SW 1271 (cell line): ENCODE measurements at places on chromosomes 6 and 20.

- no peak for DNase-seq
Measured at GRCh38 chr20:48719598-48720255, 108.1 kb downstream of the PREX1 start.

DNA sequence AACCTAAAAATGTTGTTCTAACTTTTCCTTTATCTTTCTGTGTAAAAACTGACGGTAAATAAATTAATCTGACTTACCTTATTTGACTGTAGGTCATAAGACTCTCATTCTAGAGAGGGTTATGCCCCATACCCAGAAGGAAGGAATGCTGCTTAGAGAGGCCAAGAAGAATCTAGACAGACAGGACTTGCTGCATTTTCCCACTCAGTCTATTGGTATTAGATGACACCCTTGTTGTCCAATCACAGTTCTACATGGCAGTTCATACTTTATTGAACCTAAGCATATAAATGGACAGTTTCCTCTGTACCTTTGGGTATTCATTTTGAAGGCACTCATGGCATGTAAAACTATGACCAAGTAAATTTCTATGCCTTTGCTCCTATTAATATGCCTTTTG lies 359.6 kb upstream of the ID4 start:
- no peak for DNase-seq

GRCh38 chr20:56897318-56897957 lies 268.3 kb downstream of the TFAP2C start:
- DNase-seq, result no peak

- DNase-seq, result no peak
Measured at GRCh38 chr20:24913076-24913628, 35.9 kb upstream of the CST7 start.

DNA sequence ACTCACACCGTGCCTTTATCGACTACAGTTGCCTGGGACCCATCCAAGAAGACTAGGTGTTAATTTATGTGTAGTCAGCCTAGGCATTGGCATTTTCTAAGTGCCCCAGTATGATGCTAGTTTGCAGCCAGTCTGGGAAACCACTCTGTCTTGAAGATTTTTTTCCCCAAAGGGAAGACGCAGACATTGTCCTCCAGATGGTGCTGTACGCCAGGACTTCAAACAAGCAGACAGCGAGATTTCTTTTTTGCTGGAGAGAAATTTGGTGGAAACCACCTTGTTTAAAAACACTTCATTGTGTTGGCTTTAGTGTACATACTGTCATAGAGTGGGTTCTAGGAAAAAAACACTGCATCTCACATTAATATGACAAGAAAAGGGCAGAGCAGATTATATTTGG lies 30.0 kb downstream of the ALDH5A1 start:
- peak; percentile 16 for DNase-seq

- no peak for DNase-seq
Measured at GRCh38 chr6:73286752-73287151, 23.8 kb upstream of the KHDC1 start.

GRCh38 chr6:130620338-130620781 lies 206.8 kb upstream of the SMLR1 start:
- no peak for DNase-seq

DNA sequence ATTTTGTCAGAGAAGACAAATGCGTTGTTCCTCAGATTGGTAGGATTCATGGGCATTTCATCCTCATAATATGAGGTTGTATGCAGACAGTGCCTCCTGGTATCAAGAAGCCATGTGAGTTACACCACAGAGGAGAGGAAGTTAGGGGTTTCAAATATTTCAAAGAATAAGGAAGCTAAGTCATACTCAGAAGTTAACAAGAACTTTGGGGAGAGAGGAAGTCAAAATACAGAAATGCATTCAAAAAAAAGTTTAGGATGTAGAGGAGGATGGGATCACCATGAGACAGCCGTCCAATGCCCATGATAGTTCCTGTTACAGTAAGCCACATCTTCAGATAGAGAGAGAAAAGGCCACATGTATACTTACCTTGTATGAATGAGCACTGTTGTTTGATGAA lies 22.3 kb downstream of the HLA-DOB start:
- DNase-seq, result no peak

DNA sequence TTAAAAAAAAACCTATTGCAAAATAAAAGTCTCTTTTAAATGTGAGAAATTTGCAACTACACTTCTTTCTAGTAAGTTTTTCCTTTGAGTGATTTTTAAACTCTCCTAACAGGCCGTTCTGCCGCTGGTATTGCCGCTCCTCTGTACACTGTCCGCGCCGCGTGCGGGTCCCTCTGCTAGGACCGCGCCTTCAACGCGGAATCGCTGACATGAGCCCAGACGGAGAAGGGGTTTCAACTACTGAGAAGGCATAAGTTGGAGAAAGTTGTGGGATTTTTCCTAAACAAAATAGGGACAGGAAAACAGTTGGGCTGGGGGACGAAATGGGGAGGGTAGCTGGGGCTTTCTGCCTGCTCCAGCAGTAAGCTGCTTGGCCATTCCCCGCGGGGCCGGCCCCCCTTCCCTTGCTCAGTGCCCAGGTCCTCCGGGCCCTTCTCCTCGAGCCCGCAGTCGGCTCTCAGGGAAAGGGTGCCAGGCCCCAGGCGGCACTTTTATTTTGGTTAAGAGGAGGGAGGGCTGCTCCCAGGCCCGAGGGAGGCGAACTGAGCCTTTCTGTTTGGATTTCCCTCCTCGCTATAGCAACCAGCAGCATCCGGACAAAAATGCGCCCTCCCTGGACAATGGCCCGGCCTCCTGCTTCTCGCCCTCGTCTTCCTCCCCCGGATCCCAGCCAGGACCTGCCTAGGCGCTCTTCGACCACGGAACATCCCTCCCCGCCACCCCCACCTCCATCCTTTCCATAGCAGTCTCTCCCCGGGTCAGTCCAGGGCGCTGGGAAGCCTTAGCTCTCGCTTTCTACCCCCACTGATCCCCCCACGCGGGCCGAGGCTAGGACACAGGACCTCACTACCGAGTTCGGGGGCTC lies 6.8 kb upstream of the POU3F2 start:
- DNase-seq, result no peak

DNA sequence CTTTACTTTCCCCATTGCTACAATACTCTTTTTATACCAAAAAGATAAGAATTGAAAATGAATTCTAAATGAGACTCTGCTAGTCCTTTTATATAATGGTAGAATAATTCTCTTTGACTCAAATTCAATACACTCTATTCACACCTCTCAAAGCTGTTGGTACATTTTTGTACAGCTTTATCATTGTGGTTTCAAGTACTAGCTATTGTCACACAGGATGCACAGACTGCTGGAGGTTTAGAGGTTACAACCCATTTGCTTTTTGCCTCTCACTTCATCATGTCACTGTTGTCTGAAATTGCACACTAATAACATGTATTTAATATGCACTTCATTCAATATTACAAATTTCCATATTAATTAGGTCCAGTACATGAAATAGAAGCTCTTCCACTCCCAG lies 442.2 kb upstream of the ARID1B start:
- DNase-seq, result no peak

DNA sequence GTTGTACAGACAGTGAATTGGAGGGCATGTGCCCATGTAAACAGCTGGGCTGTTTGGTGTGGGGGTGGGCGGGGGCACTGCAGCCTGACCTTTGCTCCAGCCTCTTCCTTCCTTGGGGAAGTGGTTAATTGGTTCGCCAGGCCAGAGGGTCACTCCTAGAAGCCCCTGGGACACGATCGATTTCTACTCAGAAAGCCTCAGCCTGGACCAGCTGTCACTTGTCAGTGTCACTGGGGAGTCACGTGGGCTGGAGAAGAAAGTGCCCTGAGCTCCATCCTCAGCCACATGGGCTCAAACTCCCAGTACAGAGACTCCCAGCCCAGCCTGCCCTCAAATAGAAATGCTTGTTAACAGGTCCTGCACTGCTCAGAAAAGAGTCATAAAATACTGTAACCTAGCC lies 423.8 kb upstream of the SULF2 start:
- DNase-seq, result no peak

- no peak for DNase-seq
Measured at GRCh38 chr20:49865559-49865958, 49.8 kb downstream of the SPATA2 start.

DNA sequence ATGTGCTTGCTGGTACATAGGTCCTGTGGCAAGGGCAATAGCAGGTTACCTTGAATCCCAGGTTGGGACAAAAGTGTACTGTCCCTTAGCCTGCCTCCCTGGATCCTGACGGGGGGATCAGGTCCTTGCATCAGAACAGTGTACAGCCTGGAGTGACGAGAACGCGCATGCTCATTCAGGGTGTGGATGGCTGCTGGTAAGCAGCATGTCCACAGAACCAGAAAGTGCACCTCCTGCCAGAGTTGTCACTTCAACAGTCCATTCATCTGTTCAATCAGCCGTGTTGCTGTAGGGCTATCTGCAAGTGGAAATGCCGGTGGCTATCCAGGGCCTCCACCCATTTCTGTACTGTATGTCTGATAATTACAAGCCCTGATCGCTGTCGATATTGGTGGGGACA lies 236.3 kb upstream of the SOX4 start:
- no peak for DNase-seq
